Dermis blood vessel endothelial cell (primary cell): ENCODE measurements at places on chromosomes 5 and 9.

- peak; percentile 78 for DNase-seq
These were observed 23.9 kb downstream of the CLTA start for GRCh38 chr9:36214571-36214970.

DNA sequence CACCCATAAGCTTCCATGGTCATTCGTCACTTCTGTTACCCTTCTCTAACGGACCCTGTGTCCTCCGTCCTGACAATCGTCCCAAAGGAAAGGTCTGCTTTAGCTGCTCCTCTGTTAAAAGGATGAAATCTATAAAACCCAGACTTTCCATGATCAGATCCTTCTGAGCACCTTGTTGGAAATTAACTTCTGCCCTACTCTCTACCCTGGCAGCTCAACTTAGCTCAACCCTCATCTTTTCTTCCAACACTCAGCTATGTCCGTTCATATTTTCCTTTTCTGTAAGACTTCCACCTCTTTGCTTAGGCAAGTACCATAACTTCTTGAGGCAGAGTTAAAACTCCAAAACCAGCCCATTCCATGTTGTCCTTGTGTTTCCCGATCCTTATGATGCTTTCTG is 205.4 kb downstream of the SPATA31A6 start:
- DNase-seq = no peak

DNA sequence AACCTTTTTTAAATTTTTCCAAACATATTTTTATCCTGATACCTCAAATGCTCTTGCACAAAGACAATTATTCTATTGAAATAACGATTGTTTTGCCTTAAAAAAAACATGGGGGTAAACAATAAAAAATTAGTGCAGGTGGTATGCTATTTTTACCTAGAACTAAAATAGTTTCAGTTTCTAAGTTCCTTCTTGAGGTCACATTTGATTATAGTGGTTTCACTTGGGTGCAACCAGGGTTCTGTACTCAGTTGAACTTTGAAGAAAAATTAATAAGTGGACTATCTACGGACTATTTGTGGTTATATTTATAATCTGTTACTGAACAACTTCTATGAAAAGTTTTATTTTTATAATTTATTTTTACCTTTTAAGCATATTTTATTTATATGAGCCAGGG is 387.1 kb upstream of the IZUMO3 start:
- no peak for DNase-seq

DNA sequence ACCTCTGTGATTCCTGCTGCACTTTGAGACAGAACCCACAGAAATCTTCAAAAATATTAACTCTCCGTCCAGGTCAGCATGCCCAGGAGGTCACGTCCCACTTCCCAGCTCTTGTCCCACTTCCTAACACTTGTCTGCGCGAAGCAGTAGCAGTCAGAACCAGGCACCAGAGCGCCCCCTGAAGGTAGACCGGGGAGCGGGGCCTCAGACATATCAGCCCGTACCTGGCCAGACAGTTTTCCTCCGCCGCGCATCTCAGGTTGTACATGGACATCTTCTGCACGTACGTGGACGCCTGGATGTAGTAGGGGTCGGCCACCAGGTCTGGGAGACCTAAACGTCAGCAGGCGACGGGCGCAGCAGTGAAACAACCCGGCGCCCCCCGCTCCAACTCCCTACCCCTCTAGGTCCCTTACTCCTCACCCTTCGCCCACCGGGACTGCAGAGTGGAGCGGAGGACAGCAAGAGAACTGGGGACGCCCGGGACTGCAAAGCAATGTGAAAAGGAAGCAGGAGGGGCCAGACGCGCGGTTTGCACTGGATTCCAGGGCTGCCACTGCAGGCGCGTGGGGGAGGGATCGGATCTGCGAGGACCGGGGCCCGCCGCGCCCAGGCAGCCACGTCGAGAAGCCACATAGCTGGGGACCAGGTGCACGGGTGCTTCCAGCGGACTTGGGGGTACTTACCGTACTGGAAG is 1.2 kb downstream of the LOX start:
- peak; percentile 94 for DNase-seq

DNA sequence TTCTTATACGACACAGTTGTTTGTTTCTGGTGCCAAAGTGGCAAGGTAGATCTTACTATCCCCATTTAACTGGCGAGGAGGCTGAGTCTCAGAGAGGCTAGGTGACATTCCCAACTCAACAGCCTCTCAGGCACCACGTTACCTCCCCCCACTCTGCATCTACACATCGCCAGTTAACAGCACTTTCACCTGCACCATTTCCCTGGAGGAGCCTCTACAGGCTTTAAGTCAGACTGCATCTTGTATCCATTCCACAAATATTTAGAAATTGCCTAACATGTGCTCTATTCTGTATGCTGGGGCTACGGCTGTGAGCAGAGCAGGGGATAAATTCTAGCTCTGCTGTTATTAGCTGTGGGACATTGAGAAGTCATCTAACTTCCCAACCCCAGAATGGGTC is 168.6 kb downstream of the INSYN2B start:
- no peak for DNase-seq

- DNase-seq = peak; percentile 48
These were observed 2.0 kb upstream of the PFN3 start for GRCh38 chr5:177402271-177403043.

- no peak for DNase-seq
These were observed 117.6 kb downstream of the PIP5K1B start for GRCh38 chr9:68822596-68823165.

DNA sequence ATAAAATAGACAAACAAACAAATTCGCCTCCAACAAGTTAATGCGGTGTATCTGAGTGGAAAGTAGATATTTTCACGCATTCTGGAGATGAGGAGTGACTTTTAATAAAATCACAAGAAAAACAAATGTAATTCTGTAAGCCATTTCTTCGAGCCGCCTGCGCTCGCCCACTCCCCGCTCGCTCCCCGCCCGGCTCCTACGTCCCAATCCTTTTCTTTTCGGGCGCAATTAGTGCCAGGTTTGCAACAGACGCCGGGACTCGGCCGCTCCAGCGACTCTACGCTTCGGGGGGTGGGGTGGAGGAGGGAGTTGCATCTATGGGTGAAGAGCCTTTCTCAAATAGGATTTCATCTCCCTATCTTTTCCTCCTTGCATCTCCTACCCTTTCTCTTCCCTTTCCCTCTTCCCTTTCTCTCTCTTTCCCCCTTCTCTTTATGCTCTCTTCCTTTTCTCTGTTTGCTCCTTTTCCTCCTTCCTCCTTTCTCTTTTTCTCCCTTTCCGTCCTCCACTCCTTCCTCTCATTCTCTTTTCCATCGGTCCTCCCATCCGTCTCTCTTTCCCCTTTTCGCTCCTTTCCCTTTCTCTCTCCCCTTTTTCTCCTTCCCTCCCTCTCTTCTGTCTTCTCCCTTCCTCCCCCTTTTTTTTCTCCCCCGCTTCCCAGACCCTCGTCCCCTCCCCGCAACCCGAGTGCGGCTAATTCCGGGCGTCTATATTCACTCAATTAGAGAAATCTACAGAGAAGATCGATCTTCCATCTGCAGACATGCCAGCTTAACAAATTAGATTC is 6.1 kb upstream of the OTP start:
- DNase-seq = no peak

DNA sequence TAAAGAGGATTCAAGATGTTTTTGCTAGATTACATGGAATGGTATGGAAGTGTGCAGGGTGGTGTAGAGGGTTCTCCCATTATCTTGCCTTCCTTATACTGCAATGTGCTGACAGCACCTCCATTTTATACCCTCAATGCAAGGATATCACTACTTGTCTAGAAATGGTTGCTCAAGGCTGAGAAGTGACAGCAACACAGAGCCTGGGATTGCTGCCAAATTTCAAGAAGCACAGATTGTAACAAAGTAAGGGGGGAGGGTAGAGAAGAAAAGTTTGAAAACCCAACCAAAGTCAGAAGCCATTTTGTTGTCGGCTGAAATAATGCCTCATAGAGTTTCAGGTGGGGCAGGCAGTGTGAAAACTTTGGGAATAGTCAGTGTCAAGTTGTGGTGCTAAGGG is 29.8 kb downstream of the PCDHAC2 start:
- DNase-seq = no peak
